Right forelimb (tissue), 1 donor: ENCODE measurements at places on chromosomes 4 and X.

DNA sequence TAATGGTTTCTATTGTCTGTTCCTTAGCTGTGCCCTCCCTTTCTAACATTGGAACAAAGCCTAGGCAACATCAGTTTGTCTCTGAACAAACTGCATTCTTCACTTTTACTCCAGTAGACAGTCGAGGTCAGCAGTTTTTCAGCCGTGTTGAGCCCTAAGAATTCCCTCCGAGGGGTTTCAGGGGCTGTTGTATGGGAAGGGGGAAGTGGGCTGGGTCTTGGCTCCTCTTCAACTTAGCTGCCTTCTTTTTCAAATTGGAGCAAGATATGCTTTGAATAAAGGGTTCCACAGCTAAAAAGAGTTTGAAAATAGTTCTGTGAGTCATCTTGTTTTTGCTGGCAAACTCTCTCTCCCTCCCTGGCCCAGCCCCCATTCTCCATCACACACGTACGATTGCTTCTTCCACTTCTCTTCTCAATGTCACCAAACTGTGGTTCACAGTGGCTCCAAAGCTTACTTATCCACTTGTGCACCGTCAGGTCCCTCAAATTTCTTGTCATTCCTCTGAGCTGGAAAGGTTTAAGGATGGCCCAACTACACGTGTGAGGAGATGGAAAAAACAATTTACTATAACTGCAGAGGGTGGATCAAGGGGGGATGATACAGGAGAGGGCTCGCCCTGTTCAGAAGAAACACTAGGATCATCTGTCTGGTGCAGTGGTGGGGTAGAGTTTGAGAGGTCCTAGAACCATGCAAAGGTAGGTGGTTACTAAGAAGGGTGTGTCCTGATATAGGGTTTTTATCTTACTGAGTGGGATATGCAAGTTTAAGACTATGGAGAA lies 9.2 kb upstream of the MAML3 start:
- DNase-seq, result no peak

DNA sequence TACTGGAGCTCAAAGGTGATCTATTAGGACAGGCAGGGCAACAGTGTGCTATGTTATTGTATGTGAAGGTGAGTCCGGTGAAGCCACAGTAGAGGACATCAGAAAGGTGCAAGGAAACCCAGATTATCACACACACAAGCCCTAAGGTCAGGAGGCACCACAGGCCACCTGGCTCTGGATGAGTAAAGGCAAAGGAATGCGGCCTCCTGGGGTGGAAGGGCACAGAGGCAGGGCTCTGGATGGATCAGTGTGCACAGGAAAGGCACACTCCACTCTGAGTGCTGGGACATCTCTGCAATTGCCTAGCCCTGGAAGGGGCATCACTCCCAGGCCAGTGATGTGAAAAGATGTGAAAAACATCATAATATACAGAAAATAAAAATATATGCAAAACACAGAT lies 683.5 kb downstream of the TRIML1 start:
- DNase-seq, result no peak

- DNase-seq, result no peak
Measured at GRCh38 chr4:168998596-168998995, 11.5 kb downstream of the CBR4 start.

- DNase-seq, result no peak
Measured at GRCh38 chr4:146191766-146192458, 16.4 kb downstream of the LSM6 start.

DNA sequence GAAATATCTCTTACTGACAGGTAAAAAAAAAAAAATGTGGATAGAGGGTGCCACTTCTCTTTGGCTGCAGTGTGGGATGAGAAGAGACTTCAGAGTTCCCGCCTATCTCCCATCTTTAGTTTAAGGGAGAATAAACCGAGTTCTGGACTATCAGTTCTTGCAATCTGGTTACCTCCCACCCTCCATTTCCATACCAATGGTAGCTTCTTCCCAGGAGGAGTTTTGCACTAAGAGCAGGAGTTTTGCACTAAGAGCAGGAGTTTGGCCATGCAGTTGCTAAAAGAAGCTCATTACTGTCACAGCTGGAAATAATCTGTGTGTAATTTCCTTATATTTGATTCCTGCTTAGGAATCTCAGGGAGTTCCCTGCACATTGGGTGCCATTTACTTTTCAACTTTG lies 10.8 kb upstream of the GUCY1B1 start:
- DNase-seq, result no peak

- DNase-seq, result no peak
Measured at GRCh38 chrX:68596871-68597270, 50.6 kb upstream of the STARD8 start.

DNA sequence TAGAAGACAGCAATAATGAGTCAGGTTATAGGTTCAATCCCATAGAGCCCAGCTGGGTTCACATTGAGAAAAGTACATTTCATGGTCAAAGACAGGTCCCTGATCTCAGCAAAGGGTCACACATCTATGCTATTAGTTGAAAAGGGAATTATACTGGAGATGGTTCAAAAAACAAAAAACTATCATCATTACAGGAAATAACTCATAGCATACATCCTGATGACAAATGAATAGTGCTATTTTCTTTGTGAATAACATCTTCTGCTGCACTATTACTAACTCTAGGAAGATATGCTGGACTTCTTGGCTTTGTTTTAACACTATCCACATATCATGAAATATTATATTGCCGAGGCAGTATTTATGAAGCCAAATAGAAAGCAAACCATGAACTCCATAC lies 202.5 kb upstream of the MAB21L2 start:
- DNase-seq, result no peak

DNA sequence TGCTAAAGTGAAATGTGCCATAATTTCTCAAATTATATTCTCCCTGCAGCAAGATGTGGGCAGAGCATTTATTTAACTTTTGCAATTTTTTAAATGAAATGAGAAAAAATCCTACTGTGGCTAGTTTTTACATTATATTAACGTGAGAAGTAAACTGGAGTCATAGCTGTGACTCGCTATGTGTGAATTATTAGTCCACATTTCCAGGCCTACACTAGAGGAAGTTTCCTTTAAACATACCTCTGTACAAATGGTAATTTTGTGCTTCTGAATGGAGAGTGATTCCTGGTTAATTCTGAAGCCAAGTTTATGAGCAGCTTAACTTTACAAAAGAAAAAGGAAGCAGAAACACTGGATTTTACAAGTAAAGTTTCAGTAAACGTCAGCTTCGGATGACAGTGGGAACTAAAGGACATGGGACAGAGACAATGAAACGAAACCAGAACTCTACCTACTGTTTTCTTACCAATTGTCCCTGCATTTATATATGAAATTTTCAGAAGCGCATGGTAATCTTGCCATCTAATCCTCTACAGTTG lies 72.4 kb downstream of the FBXO8 start:
- DNase-seq, result no peak

DNA sequence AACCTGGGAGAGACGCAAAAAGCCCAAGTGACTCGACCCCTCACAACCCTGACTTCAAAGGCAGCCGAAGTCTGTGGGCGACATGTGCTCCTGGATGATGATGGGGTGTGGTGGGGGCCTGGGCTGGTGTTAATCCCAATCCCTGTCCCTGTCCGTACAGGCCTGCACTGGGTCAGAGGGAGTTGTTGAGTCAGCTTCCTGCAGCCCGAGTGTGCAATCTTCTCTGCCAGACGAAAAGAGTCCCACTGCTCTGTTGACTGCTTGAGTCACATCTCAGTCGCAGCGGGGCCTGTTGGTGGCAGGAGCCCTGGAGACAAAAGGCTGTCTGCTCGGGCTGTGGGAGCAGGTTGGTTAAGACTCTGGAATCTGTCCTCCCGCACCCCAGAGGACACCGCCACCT lies 10.3 kb downstream of the FAM3A start:
- no peak for DNase-seq

DNA sequence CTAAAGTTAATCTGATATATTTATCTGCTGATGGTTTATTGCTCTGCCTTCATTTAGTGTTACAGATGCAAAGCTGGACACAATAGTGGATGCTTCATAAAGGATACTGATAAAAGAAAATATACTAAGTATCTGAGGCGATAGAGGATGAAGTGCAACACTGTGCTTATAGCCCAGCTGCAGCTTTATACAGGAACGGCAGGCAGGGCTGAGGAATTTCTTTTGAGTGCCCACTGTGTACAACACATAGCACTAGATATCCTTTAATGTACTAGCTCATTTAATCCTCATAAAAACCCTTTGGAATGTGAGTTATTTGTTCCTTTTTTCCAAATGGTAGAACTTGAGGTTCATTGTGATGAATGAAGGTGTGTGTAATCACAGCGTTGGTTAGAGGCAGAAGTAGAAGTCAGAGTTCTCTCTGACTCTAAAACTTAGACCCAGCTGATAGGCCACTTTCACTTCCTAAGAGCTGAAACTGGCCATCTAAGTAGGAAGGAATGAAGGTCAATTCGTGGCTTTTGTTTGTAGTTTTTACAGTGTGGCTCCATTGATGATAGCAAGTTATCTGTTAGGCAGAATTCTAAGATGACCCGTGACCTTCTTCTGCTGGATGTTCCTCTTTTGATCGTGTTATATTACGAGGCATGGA lies 138.0 kb downstream of the VEGFC start:
- DNase-seq, result no peak

DNA sequence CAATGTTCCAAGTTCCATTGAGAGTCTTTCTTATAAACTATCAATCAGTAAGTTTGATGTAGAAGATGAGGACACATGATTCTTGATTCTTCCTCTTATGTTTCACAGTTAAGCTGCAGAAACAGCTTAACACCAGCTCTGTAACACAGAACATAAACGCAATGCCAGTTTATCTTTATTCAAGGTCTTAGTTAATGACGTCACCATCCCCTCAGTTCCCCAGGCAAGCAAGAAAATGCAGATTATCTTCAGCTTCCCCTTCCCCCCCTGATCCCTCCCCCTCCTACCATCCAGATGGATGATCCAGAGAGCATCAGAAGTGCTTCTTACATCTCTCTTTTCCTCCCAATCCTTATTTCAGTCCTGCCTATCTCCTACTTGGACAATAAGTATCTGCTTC lies 4.4 kb upstream of the SH3RF1 start:
- DNase-seq, result no peak

GRCh38 chr4:7335344-7336066 lies 99.2 kb downstream of the PSAPL1 start:
- DNase-seq, result no peak

DNA sequence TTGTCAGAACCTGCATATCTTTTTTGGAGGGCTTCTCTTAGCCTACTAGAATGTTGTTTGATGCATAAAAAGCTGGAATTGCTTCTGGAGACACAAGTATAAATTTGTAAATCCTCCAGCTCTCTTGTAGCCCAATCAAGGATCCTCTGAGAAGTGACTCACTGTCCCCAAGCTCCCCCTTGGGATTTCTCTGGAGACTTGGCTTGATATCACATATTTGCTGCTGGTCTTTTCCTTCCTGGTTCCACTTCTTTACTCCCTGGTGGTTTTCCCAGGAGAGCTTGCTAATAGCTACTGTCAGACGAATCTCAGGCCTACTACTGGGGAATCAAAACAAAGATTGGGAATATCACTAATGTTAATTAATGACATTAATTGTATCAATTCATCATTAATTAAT lies 173.1 kb downstream of the STK32B start:
- no peak for DNase-seq

DNA sequence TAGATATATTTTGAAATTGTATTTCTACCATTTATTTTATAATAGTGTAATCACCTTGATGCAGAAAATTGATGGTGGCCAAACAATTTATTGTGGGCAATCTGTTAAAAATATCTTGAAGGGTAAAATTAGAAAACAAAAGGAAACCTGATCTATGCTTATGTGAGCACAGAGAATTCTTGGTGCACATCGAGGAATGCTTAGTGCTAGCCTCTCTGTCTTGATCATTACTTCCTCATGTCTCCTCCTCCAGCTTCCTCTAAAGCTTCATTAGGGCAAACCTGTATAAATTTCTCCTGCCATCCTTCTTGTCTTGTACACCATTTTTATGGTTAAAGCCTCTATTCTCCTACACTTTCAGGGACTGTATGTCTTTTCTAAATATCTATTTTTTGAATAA lies 725.8 kb downstream of the RAPGEF2 start:
- no peak for DNase-seq

DNA sequence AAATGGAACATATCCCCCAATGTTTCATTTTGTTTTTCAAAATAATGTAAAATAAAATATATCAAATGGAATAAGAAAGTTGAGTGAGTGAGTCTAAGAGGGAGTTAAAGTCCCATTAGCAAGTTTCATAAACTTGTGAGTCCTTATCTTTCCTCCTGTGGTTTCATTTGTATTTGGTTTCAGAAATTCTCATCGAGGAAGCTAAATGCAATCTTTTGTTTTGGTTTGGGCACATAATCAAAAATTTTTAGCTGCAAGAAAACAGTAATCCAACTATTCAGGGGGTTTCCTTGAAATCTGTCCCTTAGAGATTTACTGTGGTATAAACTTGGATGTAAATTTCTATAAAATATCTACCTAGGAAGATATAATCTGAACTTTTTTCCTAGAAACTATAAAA lies 124.2 kb downstream of the CAMK2D start:
- DNase-seq, result no peak

DNA sequence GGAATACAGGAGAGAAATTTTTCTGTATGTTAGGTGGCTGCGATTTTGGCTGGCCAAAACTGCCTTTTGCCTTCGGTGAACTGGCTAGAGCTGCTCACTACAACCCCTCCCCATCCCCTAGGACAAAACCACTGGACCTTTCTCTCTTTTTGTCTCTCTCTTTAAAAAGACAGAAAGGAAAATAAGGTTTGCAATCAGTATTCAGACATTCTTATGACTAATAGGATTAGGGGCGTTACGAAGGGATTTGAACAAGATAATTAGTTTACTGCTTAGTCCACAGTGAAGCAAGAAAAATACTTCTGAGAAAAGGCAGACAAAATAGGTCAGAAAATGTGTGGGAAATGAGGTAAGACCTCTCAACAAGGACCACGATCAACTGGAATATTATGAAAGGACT lies 180.4 kb downstream of the SLIT2 start:
- no peak for DNase-seq

- no peak for DNase-seq
Measured at GRCh38 chrX:42128587-42128986, 205.2 kb upstream of the CASK start.
